ENCODE measurements at places on chromosomes 13 and 19. TPM values are rescaled to one million over a fixed set of nuclear protein-coding genes. Genes with fewer than 3 reads are reported as not detected.

DNA sequence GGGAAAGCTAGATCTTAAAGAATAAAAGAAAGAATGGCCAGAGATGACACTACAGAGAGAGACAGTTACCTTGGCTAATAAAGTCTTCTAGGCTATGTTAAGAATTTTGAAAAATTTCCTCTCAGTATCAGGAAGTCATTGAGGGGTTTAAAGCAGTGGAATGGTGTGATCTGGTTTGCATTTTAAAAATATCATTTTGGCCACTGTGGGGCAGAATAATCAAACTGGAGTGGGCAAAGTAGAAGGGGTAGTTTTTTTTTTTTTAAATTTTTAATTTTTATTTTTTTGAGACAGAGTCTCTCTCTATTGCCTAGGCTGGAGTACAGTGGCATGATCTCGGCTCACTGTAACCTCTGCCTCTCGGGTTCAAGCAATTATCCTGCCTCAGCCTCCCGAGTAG lies 4.4 kb upstream of the CNMD start:
- no peak overlapping the region for H3K27ac ChIP-seq
- peaks cover 57% of the 10 kb centered on the region for H3K27me3 ChIP-seq
- no peak for DNase-seq
- no peaks in the 10 kb centered on the region for H3K36me3 ChIP-seq

DNA sequence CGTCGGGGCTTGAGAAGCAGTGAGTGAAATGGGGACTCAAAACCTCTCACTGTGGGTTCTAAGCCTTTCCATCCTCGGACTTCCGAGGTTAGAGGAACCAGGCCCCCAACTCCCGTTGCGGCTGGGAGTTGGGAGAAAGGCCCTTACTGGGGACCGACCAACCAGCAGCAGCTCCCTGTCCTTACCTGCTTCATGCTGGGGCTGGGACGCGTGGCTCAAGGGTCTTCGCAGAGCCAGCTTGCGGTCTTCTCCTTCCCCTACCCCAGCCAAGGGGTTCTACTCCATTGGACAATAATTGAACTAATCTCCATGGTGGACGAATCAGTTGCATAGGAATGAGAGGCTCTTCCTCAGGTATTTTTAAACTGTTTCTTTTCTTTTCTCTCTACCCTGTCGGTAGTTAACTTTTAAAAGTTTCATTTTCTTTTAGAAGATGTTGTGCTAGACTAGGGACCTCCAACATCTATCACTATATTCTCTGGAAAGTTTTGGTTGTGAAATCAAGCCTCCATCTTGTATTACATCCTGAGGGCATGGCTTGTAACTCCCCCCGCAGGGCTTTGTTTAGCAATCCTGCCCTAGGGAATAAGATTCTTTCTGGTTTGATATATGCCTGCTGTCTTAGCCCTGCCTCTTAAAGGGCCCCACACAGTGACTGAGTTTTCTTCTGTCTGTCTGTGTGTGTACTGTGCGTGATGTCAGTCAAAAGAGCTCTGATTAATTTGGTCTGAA lies 1027.1 kb upstream of the PCDH9 start:
- DNase-seq: no peak
- no peak overlapping the region for H3K4me3 ChIP-seq
- H3K27me3 ChIP-seq: no peaks in the 10 kb centered on the region

DNA sequence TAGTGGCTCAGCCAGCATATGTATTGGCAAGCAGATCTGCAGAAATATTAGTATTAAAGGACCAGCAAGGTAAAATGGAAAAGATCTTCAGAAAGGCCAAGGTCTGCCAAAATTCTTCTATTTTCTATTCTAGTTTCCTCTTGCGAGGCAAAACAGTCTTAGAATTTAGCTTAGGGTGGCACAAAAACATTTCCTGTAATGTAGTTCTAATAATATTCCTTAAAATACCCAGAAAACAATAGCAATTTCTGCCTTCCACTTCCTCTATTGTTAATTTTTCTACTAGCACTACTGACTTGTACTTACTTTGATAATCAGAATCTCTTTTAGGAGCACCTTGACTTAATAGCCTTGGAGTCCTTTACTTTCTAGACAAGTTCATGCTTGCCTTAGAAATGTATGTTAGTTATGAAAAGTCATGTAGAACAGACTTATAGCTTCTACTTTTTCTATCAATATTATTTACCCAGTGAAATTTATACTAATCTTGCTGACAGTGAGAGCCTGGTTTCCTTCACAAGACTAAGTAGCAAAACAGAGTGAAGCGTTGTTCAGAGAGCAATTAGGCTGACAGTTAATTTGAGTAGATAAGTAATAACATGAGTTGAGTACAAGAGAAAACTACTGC lies 23.9 kb upstream of the LPAR6 start:
- DNase-seq: no peak
- no peak overlapping the region for H3K27ac ChIP-seq
- H3K27me3 ChIP-seq: no peaks in the 10 kb centered on the region
- H3K36me3 ChIP-seq: peaks cover 36% of the 10 kb centered on the region
- no peak overlapping the region for H3K4me3 ChIP-seq

Gene OR7A5
- not detected for total RNA-seq

Gene MRPS12
- 62.0 TPM for total RNA-seq

Gene CLDND2
- total RNA-seq: 27.8 TPM
